ENCODE measurements at places on chromosomes 5 and 9.

DNA sequence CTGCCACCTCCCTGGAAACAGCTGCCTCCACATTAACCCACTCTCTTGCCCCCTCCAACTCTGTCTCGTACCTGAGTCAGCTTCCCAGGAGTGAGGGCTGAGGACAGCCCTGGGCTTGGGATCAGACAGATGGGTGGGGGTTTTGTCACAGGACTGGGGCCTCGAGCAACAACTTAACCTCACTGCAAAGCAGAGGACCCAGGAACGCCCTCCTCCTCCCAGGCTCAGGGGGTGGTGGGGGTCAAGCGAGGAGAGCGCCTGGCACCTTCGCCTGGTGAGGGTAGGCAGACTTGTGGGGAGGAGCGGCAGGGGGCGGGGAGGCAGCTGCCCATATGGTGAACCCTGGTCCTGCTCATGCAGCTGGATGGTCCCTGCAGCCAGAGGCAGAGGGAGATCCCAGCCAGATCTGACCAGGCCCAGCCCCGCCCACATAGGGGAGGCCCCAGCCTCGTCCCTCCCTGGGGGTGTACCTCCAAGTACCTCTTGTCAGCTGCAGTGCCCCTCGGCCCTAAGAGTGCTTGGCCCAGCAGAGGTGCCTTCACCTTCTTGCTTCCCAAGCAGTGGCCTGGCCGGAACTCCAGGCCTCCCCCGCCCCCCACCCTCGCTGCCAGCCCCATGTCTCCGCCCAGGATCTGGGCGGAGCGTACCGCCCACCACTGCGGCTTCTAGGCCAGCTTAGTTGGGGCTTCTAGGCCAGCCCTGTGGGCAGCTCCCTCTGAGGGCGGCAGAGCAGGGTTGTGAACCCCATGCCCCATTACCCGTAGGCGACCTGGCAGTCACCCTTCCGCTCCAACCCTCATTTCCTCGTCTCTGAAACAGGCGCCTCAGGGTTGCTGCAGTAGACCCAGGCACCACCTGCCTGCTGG is at the start of gene SARDH:
Gene SARDH, minus strand, starts transcription at position 579 of the 866 bp plus-strand sequence. CDS start 4,179 bp downstream, outside the sequence.
- DNase-seq = peak; percentile 87

- no peak for DNase-seq
Measured at GRCh38 chr5:175753536-175754402, 95.9 kb downstream of the HRH2 start.

DNA sequence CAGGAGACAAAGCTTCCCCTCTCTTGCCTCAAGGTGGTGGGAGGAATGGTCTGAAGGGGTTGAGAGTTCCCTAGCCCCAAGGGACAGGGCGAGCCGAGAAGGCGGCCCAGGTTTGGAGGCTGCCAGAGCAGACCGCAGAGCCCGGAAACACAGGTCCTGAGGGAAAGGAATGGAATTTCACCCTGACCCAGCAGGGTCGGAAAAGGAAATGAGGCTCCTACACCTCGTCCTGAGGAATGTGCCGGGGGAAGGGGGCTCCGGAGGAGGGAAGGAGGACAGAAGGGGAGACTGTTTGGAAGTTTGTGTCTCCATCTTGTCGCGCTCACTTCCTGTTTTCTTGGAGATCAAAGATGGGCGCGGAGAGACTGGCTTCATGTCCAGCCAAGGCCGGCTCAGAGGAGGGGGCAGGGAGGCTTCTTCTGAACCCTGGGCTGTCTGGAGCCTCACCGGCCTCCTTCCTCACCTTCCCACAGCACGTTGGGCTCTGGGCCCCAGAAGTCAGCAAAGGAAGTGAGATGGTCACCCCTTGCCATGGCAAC is 9.6 kb downstream of the ENG start:
- no peak for DNase-seq

- no peak for DNase-seq
Measured at GRCh38 chr5:76867038-76867437, 17.2 kb downstream of the S100Z start.

GRCh38 chr9:114065304-114065703 is 12.8 kb downstream of the AMBP start:
- DNase-seq = no peak

DNA sequence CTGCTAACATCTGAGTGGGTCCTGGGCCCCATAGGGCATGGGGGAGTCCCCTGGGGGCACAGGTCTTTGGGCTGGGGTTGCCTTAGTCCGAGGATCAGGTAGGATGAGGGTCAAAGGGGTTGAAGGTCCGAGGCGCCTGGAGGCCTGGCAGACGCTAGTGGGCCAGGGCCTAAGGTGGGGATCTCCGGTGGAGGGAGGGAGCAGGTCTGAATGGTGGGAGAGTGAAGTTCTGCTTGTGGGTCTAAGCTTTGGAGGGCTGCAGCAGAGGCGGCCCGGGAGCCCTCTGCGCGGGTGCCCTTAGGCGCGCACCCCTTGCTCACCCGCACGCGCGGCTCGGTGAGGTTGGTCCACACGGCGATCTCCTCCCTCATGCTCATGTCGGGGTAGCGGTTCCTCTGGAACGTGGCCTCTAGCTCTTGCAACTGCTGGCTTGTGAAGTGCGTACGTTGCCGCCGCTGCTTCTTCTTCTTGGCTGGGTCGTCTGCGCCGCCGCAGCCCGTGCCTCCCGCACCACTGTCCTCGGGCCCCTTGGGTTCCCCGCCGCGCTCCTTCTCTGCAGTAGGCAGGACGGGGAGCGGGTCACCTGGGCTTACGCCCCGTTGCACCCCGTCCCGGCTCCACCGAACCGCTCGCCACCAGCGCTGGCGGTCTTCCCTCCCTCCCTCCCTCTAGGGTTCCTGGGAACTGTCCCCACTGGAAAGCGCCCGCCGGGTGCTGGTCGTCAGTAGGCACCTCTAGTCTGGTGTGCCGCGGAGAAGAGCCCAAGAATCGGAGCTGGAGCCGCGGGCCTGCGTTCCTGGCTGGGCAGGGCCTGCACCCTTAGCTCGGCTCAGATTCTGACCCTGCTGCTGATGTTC is 2.8 kb downstream of the PITX1 start:
- no peak for DNase-seq

DNA sequence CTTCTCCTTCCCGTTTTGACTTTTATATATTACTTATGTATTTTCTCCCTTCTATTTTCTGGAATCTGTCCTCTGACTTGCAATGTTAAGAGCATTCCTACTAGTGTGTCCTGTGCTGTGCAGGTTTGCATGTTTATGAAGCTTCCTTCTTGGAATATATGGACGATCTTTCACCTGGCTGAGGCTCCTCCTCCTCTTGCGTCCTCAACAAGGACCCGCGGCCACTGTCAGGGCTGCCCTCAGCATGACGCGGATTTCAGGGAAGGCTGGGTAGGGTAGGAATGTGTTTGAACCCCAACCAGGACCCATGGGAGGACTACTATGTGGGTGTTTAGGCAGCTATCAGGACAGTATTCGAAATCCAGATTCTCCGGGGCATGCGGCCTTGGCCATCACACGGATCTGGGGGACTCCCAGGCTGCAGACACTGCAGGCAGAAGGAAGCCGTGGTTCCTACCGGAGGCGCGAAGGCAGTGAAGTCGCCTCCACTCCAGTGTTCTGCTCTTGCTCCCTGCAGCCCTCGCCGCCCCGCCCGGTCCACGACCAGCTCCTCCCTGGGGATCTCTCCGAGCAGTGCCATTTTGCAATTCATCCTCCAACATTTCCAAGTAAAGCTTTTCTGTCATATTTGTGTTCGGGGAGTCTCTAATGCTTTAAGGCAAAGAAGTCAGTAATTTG is 37.0 kb upstream of the OSMR start:
- DNase-seq = no peak

DNA sequence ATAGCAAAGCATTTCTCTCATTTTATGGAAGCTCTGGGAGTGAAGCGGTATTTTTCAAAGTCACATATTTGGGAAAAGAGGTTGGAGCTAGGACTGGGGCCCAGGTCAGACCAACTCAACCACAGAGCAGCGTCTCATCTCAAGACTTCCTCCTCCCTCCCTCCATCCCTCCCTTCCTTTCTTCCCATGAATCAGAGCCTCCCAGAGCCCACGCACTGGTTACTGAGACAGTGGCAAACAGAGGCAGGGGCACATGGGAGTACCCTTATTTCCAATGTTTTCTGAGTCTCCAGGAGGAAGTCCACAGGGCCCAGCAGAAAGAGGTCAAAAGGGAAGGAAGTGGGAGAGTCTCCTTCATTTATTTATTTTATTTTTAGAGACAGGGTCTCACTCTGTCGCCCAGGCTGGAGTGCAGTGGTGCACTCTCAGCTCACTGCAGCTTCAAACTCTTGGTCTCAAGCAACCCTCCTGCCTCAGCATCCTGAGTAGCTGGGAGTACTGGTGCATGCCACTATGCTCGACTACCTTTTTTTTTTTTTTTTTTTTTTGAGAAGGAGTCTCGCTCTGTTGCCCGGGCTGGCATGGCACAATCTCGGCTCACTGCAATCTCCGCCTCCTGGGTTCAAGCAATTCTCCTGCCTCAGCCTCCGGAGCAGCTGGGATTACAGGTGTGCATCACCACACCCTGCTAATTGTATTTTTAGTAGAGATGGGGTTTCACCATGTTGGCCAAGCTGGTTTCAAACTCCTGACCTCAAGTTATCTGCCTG is 52.5 kb upstream of the CDKN2AIPNL start:
- DNase-seq = no peak

- DNase-seq = no peak
Measured at GRCh38 chr9:126902210-126902609, 12.4 kb upstream of the RALGPS1 start.

GRCh38 chr9:121222524-121223171 is 21.0 kb upstream of the RAB14 start:
- peak; percentile 29 for DNase-seq

- DNase-seq = no peak
Measured at GRCh38 chr5:66015196-66015960, 89.0 kb downstream of the ERBIN start.

- no peak for DNase-seq
Measured at GRCh38 chr5:151094030-151094851, 13.4 kb upstream of the TNIP1 start.

GRCh38 chr5:176626876-176627236 is 3.5 kb downstream of the SNCB start:
- DNase-seq = no peak

- DNase-seq = no peak
Measured at GRCh38 chr9:133679056-133679455, 42.9 kb downstream of the DBH start.

DNA sequence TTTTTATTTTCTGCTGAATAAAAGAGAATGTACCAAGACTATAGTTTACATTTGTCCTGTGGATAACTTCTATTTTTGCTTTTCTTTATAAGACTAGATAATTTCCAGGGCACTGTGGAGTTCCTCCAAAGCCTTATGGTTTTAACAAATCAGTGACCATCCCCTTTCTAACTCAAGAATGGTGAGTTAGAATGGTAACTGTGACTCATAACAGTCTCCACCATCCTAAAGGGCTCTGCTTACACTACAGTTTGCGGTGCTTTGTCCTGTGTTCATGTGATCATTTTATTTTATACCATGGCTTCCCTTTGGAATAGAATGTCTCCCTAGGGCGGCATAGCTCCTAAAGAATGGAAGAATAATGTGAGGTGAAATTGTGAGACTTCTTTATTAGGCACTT is 30.2 kb downstream of the WDR36 start:
- no peak for DNase-seq

DNA sequence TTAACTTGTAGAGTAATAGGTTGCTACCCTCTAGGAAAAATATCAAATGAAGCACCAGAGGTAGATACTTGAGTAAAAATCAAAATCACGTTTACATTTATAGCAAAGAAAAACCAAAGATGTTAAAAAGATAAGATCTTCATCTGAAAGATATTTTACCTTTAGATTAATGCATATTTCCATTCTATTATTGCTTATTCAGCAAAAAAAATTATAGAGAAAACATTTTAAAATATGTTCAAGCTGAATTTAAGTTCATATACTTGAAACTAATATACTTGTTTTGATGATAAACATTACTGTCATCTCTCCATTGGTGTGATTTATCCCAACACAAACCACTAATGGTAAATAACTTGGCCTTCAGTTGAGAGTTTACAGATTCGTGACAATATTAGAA is 422.3 kb downstream of the CAAP1 start:
- no peak for DNase-seq

- DNase-seq = no peak
Measured at GRCh38 chr5:102711525-102712385, 43.4 kb upstream of the PAM start.

GRCh38 chr9:26863074-26863473 is 29.5 kb downstream of the CAAP1 start:
- DNase-seq = no peak

DNA sequence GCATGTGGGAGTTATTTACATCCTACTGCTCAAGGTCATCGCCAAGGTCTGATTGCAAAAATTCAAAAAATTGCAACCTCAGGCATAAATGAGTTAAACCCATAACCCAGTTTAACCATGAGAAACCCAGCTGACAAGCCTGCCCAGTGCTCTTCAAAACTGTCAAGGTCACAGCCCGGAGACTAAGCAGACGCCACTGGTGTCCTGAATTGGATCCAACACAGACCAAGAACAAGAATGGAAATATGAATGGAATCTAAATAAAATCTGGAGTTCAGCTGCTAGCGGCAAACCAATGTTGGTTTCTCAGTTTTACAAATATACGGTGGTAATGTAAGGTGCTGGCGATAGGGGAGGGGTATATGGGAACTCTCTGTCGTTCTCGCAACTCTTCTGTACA is 201.5 kb upstream of the MVB12B start:
- DNase-seq = no peak

GRCh38 chr9:134152488-134152887 is 11.9 kb downstream of the RNU6ATAC start:
- no peak for DNase-seq

DNA sequence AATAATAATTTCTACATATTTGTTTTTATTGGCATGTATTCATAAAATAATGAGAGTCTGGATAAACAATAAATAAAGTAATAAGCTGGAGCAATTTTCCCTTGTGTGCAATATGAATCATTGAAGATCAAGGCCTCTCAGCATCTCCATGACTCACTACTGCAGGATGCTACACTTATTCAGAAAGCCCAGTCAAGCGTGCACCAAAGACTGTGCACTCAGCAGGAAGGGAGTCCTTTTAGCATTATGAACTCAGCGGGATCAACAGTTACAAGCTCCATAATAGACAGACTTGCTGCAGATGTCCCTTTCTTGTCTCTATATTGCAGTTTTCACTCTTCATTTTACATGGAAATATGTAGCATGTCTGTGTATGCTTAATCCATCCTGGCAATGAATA is 485.3 kb downstream of the CDH9 start:
- no peak for DNase-seq

- no peak for DNase-seq
Measured at GRCh38 chr5:9284272-9284671, 261.6 kb downstream of the SEMA5A start.

DNA sequence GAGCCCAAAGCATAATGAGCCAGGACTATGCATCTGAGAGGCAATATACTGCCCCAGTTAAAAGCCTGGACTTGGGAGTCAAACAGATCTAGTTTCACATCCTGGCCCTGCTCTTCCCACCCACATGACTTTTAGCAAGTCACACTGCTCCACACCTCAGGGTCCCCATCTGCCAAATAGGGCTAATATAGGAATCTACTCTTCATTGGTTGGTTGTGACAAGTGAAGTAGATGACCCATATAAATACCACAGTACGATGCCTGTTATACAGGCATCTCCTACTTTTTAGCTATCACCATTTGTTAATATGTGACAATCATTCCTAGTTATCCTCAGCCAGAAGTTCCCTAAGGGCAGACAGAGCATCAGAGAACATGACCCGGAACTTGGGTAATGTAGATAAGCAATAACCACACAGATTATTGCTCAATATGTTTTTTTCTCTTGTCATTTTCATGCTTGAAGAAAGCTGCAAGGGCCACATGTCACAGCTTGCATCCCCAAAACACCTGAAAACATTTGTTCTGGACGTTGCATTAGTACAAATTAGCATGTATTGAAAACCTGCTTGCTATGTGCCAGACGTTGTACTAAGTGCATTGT is 20.4 kb downstream of the ADAM19 start:
- DNase-seq = no peak

GRCh38 chr5:108728566-108729241 is 19.0 kb upstream of the FER start:
- no peak for DNase-seq

- no peak for DNase-seq
Measured at GRCh38 chr9:127545196-127546124, 66.6 kb upstream of the STXBP1 start.

Data from WERI-Rb-1 (cell line).